ENCODE measurements at places on chromosomes 7 and 10.

DNA sequence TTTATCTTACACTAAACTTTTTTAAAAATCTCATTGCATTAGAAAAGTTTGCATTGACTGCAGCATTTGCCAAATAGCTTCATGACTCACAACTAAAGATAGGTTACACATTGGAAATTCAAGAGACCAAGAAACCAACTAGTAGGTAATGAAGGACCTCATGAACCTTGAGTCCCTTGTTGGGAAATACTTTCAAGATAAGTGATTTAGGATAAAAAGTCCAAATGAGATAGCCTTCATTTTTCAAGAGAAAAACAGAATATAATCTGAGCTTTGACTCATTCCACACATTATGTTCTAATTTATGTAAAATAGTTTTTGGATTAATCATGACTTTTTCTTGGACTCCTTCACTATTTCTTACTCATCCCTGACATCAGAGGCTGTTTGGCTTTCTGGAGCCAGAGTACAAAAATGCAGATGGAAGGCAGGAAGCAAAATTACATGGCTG, 13.1 kb upstream of the LIPF start:
- peak; percentile 91 for DNase-seq

DNA sequence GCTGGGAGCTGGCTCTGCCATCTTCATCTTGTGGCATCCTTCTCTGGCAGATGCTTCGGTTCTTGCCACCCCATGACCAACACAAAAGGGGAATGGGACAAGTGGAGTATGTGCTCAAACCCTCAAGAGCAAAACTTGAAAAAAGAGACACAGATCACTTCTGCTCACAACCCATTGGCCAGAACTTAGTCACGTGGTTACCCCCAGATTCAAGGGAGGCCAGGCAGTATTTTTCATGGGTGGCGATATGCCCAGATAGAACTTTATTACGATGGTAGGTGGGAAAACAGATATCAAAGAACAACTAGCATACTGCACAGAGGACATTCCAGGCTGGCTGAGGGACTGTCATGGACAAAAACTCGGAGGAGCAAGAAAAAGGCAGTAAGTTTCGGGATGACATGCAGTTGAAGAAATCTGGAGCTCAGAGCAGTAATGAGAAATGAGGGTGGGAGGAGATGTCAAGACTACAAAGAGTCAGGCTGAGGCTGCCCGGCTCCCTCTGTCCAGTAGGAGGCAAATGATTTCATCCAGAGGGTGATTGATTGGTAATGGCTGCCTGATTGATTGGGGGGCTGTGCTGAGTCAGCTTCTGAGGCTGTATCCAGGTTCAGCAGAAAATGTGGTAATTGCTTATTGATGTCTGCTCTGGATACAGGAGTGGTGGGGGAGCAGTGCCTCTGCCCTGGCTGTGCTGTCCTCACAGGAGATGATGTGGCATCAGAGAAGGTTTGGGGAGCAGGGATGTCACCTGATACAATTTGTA, 25.3 kb downstream of the COL13A1 start:
- DNase-seq, result no peak

DNA sequence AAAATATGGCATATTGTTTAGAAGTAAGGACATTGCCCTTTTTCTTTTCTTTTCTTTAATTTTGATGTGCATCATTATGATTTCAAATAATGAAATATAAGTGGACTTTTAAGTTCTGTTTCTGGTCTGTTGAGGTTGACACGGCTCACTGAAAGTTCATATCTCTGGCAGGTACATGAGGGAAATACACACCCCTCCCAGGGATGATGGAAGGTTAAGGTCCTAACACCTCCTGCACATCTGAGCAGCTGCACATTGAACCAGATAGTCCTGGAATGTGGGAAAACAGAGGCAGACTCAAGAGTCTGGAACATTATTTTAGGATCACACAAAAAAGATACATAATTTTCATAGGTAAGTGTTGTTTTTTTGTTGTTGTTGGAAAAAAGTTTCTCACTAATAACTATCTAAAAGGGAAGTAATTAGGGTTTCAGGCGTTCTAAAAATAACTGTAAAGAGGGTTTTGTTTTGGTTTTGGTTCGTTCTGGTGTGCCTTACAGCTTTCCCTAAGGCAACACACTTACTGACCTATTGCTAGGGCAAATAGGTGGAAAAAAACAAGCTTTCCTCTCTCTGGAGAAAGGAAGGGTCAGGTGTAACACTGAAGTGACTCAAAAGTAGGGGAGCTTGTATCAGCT, 201.2 kb upstream of the PRKCQ start:
- no peak for DNase-seq

DNA sequence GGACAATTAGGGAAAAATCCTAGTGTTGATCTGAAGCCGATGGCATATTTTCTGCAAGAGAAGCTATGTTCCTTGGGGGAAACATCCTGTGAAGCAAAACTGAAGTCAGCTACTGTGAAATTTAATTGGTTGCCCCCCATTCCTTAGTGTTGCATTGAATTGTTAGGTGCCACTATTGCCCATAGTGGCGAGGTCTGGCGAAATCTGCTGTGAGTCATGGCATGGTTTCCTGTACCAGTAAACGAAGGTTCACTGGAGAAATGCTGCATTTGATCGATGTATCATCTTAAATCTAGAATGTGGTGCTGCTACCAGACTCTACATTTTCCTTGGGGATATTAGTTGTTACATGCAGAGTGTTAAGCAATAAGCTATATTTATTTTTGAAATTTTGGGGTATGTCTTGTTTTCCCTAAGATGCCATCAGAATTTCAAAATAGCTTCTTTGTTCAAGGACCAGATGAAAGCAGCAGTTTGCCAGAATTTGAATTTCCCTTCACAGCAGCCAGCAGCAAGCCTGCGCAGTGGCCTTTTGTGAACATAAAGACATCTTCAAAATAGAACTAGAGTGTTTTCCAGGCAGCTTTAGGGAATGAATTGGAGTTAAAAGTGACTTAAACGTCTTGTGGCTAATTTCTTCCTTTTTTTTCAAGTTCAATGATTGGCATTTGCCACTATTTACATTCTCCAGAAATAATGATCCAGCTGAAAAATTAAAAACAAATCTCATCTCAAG, 348.6 kb upstream of the COBL start:
- DNase-seq, result no peak

DNA sequence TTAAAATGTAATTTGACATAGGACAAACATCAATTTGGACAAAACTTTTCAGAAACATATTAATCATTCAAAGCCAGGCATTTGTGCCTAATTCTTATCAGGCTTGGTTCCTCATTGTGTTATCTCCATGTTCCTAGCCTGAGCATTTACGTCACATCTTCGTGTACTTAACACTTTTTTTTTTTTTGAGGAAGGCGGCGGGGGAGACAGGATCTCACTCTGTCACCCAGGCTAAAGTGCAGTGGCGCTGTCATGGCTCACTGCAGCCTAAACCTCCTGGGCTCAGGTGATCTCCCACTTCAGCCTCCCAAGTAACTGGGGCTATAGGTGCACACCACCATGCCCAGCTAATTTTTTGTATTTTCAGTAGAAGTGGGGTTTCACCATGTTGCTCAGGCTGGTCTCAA, 19.8 kb downstream of the HNRNPA2B1 start:
- DNase-seq, result no peak

DNA sequence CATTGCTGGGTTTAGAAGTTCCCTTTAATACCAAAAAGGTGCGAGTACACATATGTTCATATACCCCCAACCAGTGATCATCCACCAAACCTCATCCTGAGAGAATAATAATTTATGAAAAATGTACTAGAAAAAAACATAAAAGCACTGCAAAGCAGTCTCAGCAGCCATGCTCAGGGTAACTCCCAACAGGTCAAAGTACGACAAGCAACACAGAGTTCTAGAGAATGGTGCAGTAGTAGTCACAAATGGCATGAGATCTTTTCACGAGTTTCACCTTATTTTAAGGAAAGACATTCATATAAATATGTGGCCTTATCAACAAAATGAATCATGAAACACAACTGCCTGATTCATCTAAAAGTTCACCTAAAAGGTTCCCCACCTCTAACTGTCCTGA, 338.5 kb downstream of the PARD3 start:
- DNase-seq, result no peak

- DNase-seq, result no peak
These were observed 26.5 kb downstream of the GTF2IRD1 start for GRCh38 chr7:74479961-74480829.

- no peak for DNase-seq
These were observed 1.2 kb downstream of the CFTR start for GRCh38 chr7:117480978-117481377.

GRCh38 chr7:7861211-7861633, 107.4 kb upstream of the GLCCI1 start:
- peak; percentile 97 for DNase-seq

DNA sequence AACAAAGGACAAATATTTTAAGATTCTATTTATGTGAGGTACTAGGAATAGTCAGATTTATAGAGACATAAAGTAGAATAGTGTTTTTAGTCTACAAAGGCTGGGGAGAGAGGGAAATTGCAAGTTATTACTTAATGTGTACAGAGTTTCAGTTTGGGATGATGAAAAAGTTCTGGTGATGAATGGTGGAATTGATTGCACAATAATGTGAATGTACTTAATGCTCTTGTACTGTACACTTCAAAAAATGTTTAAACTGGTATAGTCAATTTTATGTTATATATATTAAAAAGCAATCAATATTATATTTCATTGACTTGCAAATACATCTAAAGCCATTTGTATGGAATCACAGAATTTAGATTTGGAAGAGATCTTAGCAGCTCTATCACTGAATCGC, 213.4 kb downstream of the PPP1R3A start:
- DNase-seq, result no peak

DNA sequence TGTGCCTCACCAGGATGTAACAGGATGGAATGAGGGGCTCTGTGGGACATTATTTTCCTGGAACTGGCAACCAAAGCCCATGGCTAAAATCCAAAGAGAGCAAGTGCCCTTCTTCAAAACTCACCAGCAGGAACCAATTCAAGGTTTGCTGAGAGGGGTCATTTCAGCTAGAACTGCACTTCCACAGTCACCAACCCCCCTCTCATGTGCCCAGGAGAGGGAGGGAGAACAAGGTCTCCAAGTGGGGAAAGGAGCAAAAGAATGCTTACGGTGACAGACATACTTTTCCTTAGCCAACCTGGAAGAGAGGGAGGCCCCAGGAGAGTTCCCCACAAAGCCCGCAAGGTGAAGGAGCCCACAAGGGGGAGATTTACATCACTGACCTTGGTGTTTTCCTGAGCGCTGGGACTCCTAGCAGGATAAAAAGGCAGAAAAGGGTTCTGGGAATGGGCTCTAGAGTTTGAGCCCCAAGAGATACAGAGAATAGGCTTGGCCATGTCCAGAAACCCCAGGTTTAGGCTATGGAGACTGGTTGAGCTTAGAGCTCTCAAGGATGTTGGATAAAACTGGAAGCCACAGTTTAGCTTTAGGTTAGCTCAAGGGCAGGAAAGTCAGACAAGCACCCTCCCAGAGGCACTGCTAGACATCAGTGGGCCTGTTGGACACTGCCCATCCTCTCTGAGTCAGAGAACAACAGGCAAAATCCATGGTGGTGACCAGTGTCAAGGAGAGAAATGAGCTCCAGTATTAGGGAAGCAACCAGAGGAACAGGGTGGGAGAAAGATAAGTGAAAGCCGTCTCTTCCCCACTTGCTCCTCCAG, 63.9 kb upstream of the GHITM start:
- no peak for DNase-seq

- no peak for DNase-seq
These were observed 21.6 kb upstream of the CSGALNACT2 start for GRCh38 chr10:43116596-43116995.

GRCh38 chr10:62025134-62025794, 123.8 kb downstream of the ARID5B start:
- no peak for DNase-seq

GRCh38 chr7:156778201-156778600, 114.8 kb downstream of the LMBR1 start:
- DNase-seq, result no peak

- DNase-seq, result peak; percentile 35
These were observed 68.1 kb downstream of the CNOT4 start for GRCh38 chr7:135441791-135442190.
